Thymus (tissue), 14 donors: ENCODE measurements at places on chromosomes 5 and 9. TPM values are rescaled to one million over a fixed set of nuclear protein-coding genes. Genes with fewer than 3 reads are reported as not detected.

GRCh38 chr5:102959055-102959454 is 160.9 kb downstream of the GIN1 start:
- H3K36me3 ChIP-seq = no peaks in the 10 kb centered on the region
- H3K4me1 ChIP-seq = no peaks in the 10 kb centered on the region
- H3K4me3 ChIP-seq = no peak overlapping the region
- no peaks in the 10 kb centered on the region for H3K27me3 ChIP-seq
- DNase-seq = no peak

- H3K27me3 ChIP-seq = peaks cover 12% of the 10 kb centered on the region
- peak; percentile 56 for DNase-seq
- no peaks in the 10 kb centered on the region for H3K36me3 ChIP-seq
- no peak overlapping the region for H3K27ac ChIP-seq
- peak overlapping the region; percentile 42 for H3K4me3 ChIP-seq
Observed at GRCh38 chr5:43193181-43193893, 1.3 kb downstream of the NIM1K start.

GRCh38 chr5:158807946-158808345 is 291.8 kb downstream of the EBF1 start:
- no peaks in the 10 kb centered on the region for H3K27me3 ChIP-seq
- no peaks in the 10 kb centered on the region for H3K4me1 ChIP-seq
- H3K27ac ChIP-seq = no peak overlapping the region
- H3K36me3 ChIP-seq = no peaks in the 10 kb centered on the region
- DNase-seq = no peak

GRCh38 chr9:95101326-95101725 is 216.2 kb downstream of the FANCC start:
- H3K36me3 ChIP-seq = peaks cover 16% of the 10 kb centered on the region
- no peak for DNase-seq
- peak overlapping the region; percentile 8 for H3K27ac ChIP-seq
- no peaks in the 10 kb centered on the region for H3K27me3 ChIP-seq
- H3K4me1 ChIP-seq = no peaks in the 10 kb centered on the region

GRCh38 chr5:67401172-67401571 is 204.6 kb upstream of the CD180 start:
- H3K27ac ChIP-seq = no peak overlapping the region
- H3K36me3 ChIP-seq = no peaks in the 10 kb centered on the region
- H3K27me3 ChIP-seq = no peaks in the 10 kb centered on the region
- H3K4me1 ChIP-seq = no peaks in the 10 kb centered on the region

GRCh38 chr9:97480749-97481148 is 20.7 kb upstream of the TMOD1 start:
- no peaks in the 10 kb centered on the region for H3K27me3 ChIP-seq
- no peak overlapping the region for H3K27ac ChIP-seq
- H3K4me3 ChIP-seq = no peak overlapping the region

DNA sequence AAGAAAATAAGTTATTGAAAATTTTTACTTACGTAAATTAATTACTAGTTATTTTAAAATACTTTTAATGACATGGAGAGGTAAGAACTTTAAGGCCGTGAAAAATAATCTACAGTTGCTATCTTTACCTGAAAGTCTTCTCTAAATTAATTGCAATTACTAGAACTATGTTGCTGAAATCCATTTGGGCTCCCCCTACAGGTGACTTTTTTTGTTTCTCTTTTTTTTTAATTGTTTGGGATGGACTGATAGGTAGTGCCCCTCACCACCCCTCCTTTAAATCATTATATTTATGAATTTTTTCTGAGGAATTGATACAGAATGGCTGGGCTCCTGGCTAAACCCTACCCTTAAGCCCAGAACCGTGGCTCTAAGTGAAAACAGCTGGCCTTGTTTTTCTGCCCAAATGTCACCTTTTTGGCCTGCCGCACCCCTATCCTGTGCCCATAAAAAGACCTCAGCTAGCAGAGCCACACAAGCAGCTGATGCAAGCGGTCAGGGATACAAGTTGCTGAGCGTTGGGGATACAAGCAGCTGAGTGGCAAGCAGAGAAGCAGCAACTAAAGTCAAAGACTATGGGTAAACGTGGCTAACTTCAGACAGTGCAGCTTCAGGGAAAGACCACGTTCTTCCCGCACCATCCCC is 315.2 kb upstream of the ACO1 start:
- no peaks in the 10 kb centered on the region for H3K27me3 ChIP-seq
- no peak overlapping the region for H3K27ac ChIP-seq
- H3K4me1 ChIP-seq = no peaks in the 10 kb centered on the region
- DNase-seq = no peak

DNA sequence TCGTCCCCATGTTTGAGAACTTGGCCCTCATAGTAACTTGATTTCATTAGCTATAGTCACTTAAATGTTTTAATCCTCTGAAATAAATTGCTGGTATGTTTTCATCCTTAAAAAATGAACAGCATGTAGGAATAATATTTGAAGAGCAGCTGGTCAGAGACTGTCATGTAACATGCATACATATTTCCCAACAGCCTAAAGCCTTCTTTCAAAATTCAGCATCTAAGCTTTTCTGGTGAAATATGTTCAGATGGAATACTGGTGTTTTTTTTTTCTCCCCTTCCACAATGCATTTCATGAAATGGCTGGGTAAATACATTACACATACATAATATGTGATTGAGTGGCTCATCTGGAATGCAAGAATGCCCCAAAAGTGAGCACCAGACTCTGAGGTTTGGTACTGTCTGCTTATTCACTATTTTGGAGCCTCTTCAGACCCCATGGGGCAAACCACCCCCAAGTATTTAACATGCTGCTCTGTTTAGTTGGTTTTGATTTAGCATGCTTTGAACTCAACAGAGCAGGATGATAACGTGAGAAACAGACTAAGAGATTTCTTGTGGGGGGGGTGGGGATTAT is 94.0 kb downstream of the SMARCA2 start:
- no peaks in the 10 kb centered on the region for H3K27me3 ChIP-seq
- DNase-seq = no peak

DNA sequence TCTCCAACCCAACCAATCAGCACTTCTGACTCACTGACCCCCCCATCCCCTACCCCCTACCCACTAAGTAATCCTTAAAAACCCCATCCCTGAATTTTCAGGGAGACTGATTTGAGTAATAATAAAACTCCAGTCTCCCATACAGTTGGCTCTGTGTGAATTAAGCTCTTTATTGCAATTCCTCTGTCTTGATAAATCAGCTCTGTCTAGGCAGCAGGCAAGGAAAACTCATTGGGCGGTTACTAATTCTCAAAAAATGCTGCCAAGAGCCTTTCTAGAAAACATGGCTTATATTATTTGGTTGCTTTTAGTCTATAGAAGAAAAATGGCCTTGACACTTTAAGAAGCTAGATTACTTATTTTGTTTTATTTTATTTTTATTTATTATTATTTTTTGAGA is 131.7 kb downstream of the SUSD1 start:
- H3K4me3 ChIP-seq = no peak overlapping the region
- no peaks in the 10 kb centered on the region for H3K4me1 ChIP-seq
- H3K27ac ChIP-seq = no peak overlapping the region
- peaks cover 2% of the 10 kb centered on the region for H3K36me3 ChIP-seq
- no peak for DNase-seq

DNA sequence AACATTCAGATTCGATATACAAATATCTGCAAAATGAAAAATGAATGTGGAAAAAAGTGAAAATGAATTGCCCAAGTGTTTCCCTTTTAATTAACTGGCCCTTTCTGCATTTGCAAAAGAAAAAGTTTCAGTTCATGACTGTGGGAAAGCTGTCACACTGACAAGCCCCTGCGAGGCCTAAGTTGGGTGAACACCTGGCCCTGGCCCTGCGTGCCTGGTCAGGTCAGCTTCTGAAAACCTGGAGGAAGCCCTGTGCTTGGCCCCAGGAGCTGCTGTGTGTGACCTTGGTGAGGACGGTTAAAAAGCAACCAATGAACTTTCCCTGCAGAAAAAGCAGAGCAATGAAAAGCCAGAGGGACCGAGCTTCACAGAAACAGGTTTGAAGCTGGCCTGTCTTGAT is 41.0 kb upstream of the SHC3 start:
- DNase-seq = no peak
- H3K4me3 ChIP-seq = no peak overlapping the region
- H3K4me1 ChIP-seq = no peaks in the 10 kb centered on the region
- H3K27me3 ChIP-seq = peaks cover 3% of the 10 kb centered on the region
- no peak overlapping the region for H3K27ac ChIP-seq
- H3K36me3 ChIP-seq = no peaks in the 10 kb centered on the region

DNA sequence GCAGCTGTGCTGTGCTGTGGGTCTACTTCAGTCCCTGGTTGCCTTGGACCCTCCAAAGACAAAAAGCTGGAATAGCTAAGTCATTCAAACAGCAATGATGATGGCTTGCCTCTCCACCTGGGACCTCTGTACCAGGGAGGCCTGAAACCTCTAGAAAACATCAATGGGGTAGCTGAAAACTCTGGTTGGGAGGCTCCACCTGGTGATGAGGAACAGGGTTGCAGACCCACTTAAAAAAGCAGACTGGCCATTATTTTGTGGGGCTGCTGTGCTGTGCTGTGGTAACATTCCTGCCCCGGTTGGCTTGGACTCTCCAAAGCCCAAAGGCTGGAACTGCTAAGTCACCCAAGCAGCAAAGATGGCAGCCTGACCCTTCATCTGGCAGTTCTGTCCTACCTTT is 839.3 kb upstream of the ARRDC3 start:
- H3K4me1 ChIP-seq = no peaks in the 10 kb centered on the region
- H3K27me3 ChIP-seq = no peaks in the 10 kb centered on the region
- no peak overlapping the region for H3K4me3 ChIP-seq
- H3K27ac ChIP-seq = no peak overlapping the region
- H3K36me3 ChIP-seq = no peaks in the 10 kb centered on the region

SERF1A gene
- 1.7 TPM for total RNA-seq

GIN1 gene
- total RNA-seq = 9.6 TPM

SHOC1 gene
- total RNA-seq = under 0.01 TPM

OR2K2 gene
- not detected for total RNA-seq

CYSTM1 gene
- total RNA-seq = 23.1 TPM

IL5 gene
- total RNA-seq = not detected

GRCh38 chr9:136618580-136619547 is 43.9 kb upstream of the EGFL7 start:
- H3K4me1 ChIP-seq = peaks cover 89% of the 10 kb centered on the region
- no peaks in the 10 kb centered on the region for H3K27me3 ChIP-seq
- H3K36me3 ChIP-seq = no peaks in the 10 kb centered on the region
- H3K27ac ChIP-seq = peak overlapping the region; percentile 38

GRCh38 chr9:110939047-110939446 is 99.2 kb downstream of the LPAR1 start:
- no peaks in the 10 kb centered on the region for H3K4me1 ChIP-seq
- H3K4me3 ChIP-seq = no peak overlapping the region
- H3K27ac ChIP-seq = no peak overlapping the region
- H3K27me3 ChIP-seq = no peaks in the 10 kb centered on the region

DNA sequence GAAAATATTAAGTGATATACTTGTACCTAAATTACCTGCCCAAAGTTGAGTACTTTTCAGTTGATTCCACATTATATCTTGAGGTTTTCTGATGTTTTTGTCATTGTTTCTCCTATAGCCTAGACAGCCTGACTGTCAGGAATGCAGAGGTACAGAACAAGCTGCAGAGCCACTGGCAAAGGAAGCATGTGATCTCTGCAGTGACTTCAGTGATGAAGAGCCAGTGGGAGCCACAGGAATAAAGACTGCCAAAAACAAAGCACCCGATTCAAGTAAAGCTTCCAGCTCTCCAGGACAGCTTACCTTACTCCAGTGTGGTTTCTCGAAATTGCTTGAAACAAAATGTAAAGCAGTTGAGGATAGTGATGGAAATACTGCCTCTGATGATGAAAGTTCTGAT is 96.3 kb downstream of the ERCC6L2 start:
- peaks cover 12% of the 10 kb centered on the region for H3K36me3 ChIP-seq
- H3K27me3 ChIP-seq = no peaks in the 10 kb centered on the region
- no peaks in the 10 kb centered on the region for H3K4me1 ChIP-seq
- no peak overlapping the region for H3K4me3 ChIP-seq
- no peak overlapping the region for H3K27ac ChIP-seq

DNA sequence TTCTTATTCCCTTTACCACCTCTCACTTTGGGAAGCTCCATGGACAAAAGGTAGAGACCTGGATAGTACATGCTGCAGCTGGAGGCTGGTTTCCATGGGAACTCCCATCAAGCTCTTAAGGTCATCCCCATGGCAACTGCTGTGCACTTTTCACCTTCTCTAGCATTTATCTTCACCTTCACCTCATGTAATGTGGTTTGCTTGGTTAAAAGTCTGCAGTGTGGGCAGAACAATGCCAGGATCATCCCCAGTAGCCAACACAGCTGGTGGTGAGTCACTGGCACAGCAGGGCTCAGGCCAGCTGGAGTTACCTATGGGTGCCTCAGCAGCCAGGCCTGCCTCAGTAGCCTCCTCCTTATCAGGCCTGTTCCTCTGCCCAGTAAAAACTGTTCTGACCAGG is 210.5 kb downstream of the GRIA1 start:
- H3K27ac ChIP-seq = no peak overlapping the region
- H3K36me3 ChIP-seq = no peaks in the 10 kb centered on the region
- no peak overlapping the region for H3K4me3 ChIP-seq
- no peak for DNase-seq

KLHL3 gene
- 5.8 TPM for total RNA-seq

DNA sequence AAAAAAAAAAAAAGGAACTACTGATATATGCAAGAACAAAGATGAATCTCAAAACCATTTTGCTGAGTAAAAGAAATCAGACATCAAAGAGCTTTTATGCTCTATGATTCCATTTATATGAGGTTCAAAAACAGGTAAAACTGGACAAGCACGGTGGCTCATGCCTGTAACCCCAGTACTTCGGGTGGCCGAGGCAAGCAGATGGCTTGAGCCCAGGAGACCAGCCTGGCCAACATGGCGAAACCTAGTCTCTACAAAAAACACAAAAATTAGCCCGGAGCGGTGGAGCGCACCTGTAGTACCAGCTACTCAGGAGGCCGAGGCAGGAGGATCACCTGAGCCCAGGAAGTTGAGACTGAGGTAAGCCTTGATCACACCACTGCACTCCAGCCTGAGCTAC is 7.8 kb downstream of the PTBP3 start:
- no peak overlapping the region for H3K4me3 ChIP-seq
- H3K36me3 ChIP-seq = peaks cover 9% of the 10 kb centered on the region
- peaks cover 7% of the 10 kb centered on the region for H3K4me1 ChIP-seq
- H3K27ac ChIP-seq = no peak overlapping the region
- no peaks in the 10 kb centered on the region for H3K27me3 ChIP-seq

DNA sequence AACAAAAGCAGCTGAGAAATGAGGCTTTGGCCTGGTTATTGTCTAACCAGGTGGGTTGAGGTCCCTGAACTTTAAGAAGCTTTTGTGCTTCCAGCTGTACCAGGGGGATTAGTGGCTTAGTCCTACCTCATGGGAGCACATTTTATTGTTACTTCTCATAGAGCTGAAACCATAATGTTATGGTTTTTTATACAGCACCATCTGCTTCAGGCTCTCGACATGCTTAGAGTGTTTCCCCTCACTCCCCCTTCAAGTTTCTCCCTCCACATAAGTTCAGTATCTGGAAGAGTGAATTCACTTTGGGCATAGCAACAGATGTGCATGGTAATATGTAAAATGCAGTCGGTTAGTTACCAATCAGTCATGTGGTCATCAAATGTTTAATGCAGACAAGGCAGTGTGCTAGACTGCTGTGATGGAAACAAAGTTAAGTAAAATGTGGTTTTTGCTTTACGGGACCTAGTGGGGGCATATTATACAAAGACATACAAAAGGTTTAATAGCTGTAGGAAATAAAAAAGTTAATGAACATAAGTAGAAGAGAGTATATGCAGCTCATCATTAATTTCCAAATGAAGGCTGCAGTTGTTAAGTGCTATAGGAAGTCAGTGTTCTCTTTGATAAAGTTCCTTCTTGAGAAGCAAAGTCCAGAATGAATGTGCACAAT is 95.9 kb upstream of the SPRY4 start:
- H3K27me3 ChIP-seq = no peaks in the 10 kb centered on the region
- no peak for DNase-seq
- H3K36me3 ChIP-seq = no peaks in the 10 kb centered on the region
- H3K4me3 ChIP-seq = no peak overlapping the region
- H3K4me1 ChIP-seq = peaks cover 41% of the 10 kb centered on the region
